ENCODE measurements at places on chromosomes 2 and 18. TPM values are rescaled to one million over a fixed set of nuclear protein-coding genes. Genes with fewer than 3 reads are reported as not detected.

The CFAP53 gene
- 1.1 TPM for total RNA-seq

The EEF1B2 gene
- 411 TPM for total RNA-seq

The LINC00305 gene
- 0.64 TPM for total RNA-seq

The CYTIP gene
- 16.8 TPM for total RNA-seq

The SERPINB12 gene
- not detected for total RNA-seq

The IHH gene
- total RNA-seq: 1.5 TPM

The CHRNA1 gene
- 5.7 TPM for total RNA-seq

The LBH gene
- total RNA-seq: 226 TPM

The RAB27B gene
- total RNA-seq: 4.6 TPM

The CDK15 gene
- total RNA-seq: 1.3 TPM

The XDH gene
- total RNA-seq: 0.06 TPM

The FIGN gene
- total RNA-seq: 6.1 TPM

The PROKR1 gene
- total RNA-seq: 0.23 TPM

The SFTPB gene
- total RNA-seq: 1.7 TPM

The SCN3A gene
- total RNA-seq: 0.76 TPM

The ZNF396 gene
- 3.9 TPM for total RNA-seq

The UCN gene
- 2.5 TPM for total RNA-seq

The DNAH7 gene
- total RNA-seq: 10.6 TPM

The LOXL3 gene
- total RNA-seq: 10.0 TPM

The ACADL gene
- total RNA-seq: 16.1 TPM

The RNF152 gene
- total RNA-seq: 51.4 TPM

The C2orf81 gene
- 3.7 TPM for total RNA-seq

The CRYGC gene
- total RNA-seq: not detected

The MYO3B gene
- 13.5 TPM for total RNA-seq

The ABCA12 gene
- total RNA-seq: 0.12 TPM

The IL36A gene
- total RNA-seq: not detected

The STK16 gene
- total RNA-seq: 24.2 TPM

The CENPA gene
- 5.3 TPM for total RNA-seq

The KCNK3 gene
- total RNA-seq: 6.7 TPM

The PFN4 gene
- 2.6 TPM for total RNA-seq

The KCNE4 gene
- 11.2 TPM for total RNA-seq

The MSTN gene
- total RNA-seq: 6.6 TPM

The TUBA4B gene
- total RNA-seq: not detected

The DUSP19 gene
- 6.4 TPM for total RNA-seq

The ASXL3 gene
- 13.4 TPM for total RNA-seq

The CFAP221 gene
- 15.8 TPM for total RNA-seq

The INPP5D gene
- total RNA-seq: 23.4 TPM

The EMX1 gene
- 46.9 TPM for total RNA-seq

The UGT1A5 gene
- total RNA-seq: not detected

The CCL20 gene
- 1.3 TPM for total RNA-seq

The TUBA3E gene
- not detected for total RNA-seq

The NOL4 gene
- total RNA-seq: 2.7 TPM

The GPATCH11 gene
- total RNA-seq: 5.0 TPM

The GRB14 gene
- total RNA-seq: 19.0 TPM

The KYNU gene
- 5.1 TPM for total RNA-seq

The CPO gene
- not detected for total RNA-seq

The CIDEA gene
- 0.64 TPM for total RNA-seq

The CHRND gene
- total RNA-seq: 5.5 TPM

The HIBCH gene
- 34.7 TPM for total RNA-seq

The RAD51AP2 gene
- total RNA-seq: 0.12 TPM

The PSMA8 gene
- total RNA-seq: not detected

The AAK1 gene
- total RNA-seq: 45.9 TPM

The PTGR3 gene
- total RNA-seq: 26.3 TPM

The MLPH gene
- total RNA-seq: 4.6 TPM

The CFAP65 gene
- total RNA-seq: 0.23 TPM

The CCDC148 gene
- 10.0 TPM for total RNA-seq

The PCARE gene
- total RNA-seq: 0.18 TPM

Data from metanephros (tissue), 2 donors.